ENCODE measurements at places on chromosomes 6 and 20. TPM values are rescaled to one million over a fixed set of nuclear protein-coding genes. Genes with fewer than 3 reads are reported as not detected.

DNA sequence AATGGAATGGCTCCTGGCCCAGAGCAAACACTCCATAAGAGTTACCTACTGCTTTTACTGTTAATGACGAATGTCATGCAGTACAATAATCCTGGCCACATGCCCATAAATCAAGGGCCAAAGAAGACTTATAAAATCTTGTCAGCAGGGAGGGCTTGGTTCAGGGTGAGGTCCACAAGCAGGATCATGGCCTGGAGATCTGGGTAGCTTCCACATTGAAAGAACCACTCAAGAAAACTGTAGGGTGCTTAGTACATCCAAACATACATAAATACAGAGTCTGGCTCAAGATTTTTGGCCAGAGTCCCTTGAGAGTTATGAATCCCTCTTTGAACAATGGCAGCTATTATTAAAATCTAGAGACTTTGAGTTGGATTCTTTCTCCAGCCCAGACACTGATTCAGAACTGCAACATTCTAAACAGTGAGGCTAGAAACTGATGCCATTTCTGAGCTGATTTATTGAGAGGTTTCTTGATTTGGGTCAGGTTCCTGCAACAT lies 188.7 kb downstream of the CDC5L start:
- no peak for DNase-seq

GRCh38 chr6:38153798-38154345 lies 334.3 kb downstream of the ZFAND3 start:
- no peak for DNase-seq

Gene PCK1
- not detected for total RNA-seq

GRCh38 chr6:13810688-13811446 lies 3.5 kb downstream of the MCUR1 start:
- no peak for DNase-seq

All from heart right ventricle (tissue), 16 donors.